ENCODE measurements at places on chromosomes 6 and 20. TPM values are rescaled to one million over a fixed set of nuclear protein-coding genes. Genes with fewer than 3 reads are reported as not detected.

DNA sequence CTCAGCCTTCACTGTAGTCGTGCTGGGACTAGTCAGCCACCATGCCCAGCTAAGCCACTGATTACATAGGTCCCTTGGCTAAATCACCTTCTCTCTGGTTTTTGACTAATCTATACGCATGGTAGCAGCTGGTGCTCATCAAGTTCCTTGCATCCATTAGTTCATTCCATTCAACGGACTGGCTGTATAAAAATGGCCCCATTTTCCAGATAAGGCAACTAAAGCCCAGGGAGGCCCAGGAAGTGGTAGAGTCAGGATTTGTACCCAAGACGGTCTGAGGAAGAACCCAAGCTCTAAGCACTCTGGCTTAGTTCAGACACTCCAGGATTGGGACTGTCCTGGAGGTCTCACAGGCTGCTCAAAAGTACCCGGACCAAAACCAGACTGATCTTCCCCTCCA, 4.9 kb downstream of the E2F1 start:
- ATAC-seq = no peak

- no peak for ATAC-seq
Measured at GRCh38 chr6:123263981-123264380, 267.9 kb downstream of the CLVS2 start.

DNA sequence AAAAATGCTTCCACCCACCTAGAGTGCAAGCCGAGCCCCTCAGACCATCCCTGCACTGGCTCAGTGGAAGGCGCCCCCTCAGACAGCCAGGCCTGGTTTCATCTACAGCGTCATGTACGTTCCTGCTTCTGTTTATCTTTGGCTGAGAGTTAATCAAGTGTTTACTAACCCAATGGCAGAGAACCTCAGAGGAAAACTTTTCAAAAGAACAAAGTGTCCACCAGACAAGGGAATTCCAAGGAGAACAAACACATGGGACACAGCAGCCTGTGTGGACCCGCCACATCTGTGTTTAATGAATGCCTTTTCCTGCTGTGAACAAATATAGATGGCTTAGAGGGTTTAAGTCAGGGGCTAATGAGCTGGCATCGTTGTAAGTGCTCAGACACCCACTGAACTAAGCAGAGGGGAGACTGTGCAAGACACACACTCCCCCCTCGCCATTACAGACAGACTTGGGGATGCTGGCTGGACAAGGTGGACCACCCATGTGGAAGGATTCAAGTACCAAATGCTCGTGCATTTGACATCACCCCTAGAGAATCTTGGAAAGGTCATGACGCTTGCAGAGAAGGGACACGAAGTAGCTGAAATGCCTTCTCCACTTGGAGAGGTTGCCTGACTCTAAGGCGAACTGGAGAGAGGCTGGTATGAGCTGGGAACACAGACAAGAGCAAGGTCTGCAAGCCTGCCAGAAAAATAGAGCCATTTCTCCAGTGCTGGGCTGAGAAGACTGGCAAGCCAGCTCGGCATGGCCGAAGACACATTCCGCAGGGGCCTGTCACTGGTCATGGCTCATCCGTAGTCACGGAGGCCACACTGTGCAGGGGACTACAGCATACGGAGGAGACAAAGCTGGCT, 53.5 kb upstream of the NXT1 start:
- ATAC-seq = peak; percentile 60

The BPI gene
- total RNA-seq = 0.47 TPM

The TSBP1 gene
- not detected for total RNA-seq

GRCh38 chr6:2962004-2962403, 9.4 kb downstream of the SERPINB6 start:
- ATAC-seq = peak; percentile 37

- ATAC-seq = no peak
Measured at GRCh38 chr20:41035207-41035606, 6.6 kb downstream of the TOP1 start.

The PTGIS gene
- 75.3 TPM for total RNA-seq

The COL12A1 gene
- total RNA-seq = 101 TPM

The AIF1 gene
- total RNA-seq = 5.6 TPM

The DUSP15 gene
- total RNA-seq = 1.5 TPM

- ATAC-seq = no peak
Measured at GRCh38 chr20:49597825-49598395, 30.0 kb upstream of the PTGIS start.

DNA sequence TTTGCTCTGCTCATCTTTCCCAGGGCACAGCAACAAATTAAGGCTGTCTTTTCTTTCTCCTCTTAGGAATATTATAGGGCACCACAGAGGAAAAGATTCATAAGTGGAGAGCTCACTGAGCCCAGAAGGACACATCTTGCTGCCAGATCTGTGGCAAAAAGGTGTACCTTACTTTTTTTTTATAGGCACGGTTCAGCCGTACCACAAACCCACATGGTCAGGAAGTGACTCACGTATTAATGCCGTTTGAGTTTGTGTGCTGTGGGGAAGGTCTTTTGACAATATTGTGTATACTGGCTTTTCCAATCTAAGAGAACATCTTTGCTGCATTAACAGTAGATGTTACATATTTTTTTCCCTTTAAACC, 28.4 kb downstream of the PAQR8 start:
- ATAC-seq = peak; percentile 25

The DNAH8 gene
- not detected for total RNA-seq

The VSTM2L gene
- 0.94 TPM for total RNA-seq

The SLC17A9 gene
- 4.6 TPM for total RNA-seq

GRCh38 chr20:12237772-12238171, 320.1 kb downstream of the BTBD3 start:
- ATAC-seq = no peak

The PNRC1 gene
- 316 TPM for total RNA-seq

The SNAP25 gene
- total RNA-seq = 5.5 TPM

DNA sequence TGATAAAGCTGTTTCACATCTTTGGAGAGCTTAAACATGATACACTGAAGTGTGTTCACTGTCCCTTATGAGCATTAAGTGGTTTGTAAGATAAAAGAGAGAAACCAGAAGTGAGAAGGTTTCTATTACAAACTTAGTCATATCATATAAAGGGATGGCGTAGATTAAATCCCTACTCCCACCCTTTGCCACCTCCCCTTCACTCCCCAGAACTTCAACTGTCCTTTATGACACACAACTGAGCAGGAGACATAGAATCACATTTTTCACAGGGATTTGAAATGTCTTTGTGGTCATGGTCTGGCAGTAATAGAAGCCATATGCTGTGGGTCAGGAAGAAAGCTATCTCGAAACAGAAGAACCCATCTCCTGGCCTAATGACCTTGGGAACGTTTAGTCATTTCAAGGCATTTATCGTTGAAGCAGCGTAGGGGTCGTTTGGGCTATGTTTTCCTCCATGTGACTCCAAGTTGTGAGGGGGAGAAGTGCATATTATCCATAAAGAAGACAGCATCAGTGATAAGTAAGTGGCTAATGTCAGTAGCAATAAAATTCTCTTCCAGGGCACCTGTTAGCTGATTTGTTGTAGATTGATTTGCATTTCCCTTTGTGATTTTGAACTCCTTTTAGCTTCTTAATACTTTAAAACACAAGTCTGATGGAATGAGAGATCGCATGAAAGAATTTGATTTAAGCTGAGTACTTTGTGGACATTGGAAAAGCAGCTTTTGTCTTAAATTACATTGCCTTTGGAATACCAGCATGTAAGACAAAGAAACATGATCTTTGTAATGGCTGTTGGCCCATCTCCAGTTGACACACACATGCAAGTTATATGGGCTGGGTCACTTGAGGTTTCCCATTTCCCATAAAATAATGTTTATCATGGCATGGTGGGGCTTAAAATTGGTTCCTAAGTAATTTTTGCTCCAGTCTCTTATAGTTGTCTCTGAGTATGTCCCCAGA, 501.5 kb upstream of the FLRT3 start:
- no peak for ATAC-seq

The TP53TG5 gene
- total RNA-seq = not detected

DNA sequence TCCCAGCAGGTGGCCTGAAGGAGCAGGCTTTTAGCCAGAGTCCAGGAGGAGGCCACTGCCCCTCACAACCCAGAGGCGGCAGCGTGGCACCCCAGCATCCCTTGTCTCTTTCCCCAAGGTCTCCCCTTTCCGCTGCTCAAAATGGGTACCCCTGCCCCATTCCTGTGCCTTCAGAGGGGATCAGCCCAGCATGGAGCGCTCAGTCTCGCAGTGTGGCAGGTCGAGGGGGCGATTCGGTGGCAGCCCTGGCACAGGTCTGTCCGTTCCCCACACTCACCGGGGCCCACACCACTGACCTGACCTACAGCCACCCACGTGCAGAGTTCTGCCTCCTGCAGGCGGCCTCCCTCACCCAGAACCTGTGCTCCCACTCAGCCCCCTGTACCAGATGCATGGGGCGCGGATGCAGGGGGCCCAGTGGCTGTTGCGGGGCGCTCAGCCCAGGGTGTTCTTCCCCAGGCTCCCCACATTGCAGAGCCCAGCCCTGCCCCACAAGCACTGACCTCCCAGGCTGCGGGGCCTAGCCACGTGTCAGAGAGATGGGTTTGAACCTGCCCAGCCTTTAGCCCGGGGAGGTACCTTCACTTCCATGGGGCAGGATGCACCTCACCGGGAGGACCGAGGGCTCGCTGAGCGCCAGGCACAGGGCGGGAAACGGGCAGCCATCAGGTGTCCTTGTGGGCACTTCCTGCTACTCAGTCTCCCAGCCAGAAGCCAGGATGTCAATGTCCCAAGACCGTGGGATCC, 41.8 kb downstream of the DSTN start:
- ATAC-seq = peak; percentile 4

GRCh38 chr6:122548281-122548680, 61.9 kb upstream of the PKIB start:
- ATAC-seq = no peak

- no peak for ATAC-seq
Measured at GRCh38 chr6:135182071-135183001, 1.2 kb downstream of the MYB start.

GRCh38 chr6:106114492-106114891, 28.4 kb downstream of the PRDM1 start:
- ATAC-seq = no peak

The STMND1 gene
- total RNA-seq = not detected

The MEI4 gene
- 0.13 TPM for total RNA-seq

The SIRPB2 gene
- total RNA-seq = 5.9 TPM

DNA sequence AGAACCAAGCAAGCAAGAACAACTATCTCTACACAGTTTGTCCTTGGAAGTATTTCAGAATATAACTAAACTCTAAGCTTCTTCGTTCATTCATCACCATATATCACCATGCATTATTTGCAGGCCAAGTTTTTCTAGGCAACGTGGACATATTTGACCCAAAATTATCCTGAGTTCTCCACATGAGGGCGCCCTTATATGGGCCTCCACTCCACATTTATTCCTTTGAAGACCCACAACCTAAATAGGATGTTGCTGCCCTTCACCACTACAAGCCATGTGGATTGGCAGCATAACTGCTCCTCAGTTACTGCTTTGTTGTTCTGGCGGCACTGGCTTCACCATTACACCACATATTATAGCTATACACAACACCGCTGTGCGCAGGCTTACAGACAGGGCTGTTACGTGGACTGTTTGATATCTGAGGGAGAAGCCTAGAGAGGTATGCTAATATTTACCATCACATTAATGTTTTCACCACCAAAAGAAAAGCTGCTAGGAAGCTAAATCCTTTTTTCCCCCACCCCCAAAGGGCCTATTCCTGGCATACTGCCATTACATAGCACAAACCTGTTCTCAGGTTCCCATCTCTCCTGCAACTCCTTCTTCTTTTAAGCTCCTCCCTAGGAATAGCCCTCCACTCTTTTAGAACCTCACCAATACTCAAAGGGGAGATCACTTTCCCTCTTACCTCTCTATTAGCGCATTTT, 411.7 kb downstream of the C6orf118 start:
- ATAC-seq = no peak

DNA sequence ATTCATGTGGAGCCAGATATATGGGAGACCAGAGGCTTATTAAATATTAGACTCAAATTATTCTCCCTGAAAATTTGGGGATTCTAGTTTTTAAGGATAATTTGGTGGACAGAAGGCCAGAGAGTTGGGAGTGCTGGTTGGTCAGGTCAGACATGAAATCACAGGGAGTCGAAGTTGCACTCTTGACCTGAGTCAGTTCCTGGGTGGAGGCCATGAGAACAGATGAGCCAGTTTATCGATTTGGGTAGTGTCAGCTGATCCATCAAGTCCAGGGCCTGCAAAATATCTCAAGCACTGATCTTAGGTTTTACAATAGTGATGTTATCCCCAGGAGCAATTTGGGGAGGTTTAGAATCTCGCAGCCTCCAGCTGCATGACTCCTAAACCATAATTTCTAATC, 563.5 kb upstream of the NRSN1 start:
- ATAC-seq = no peak

The NRSN1 gene
- total RNA-seq = 0.40 TPM

DNA sequence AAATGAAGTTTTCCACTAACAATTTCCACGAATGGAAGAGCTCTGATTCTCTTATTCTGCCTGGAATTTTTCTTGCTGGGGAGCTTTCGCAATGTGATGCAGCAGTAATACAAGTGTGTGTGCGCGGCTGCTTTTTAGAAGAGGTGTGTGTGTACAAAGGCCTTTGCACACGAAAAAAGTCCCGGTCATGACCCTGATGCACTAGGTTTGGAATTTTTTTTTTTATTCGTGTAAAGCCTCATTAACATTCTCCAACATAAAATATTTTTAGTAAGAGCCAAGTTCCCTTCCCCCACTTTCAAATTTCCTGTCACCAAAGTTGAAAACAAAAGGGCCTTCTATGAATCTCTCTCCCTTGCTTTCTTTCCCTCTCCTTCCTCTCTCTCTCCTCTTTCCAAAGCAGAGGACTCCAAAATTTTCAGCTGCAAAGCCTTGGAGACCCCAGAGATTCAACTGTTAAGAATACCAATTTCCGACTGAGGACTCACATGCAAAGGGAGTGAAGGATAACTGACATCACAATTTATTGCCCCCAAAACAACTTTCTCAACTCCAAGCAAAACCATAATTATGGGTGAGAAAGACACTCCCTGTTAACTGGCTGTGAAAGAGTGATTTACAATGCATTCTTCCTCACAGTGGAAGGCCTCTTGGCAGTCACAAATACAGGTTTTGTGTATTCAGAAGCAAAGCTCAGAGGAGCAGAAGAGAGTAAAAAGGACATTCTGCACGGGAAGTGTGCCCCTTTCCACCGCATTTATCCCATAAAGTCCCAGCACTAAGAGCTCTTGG, 421.2 kb upstream of the JARID2 start:
- ATAC-seq = no peak

DNA sequence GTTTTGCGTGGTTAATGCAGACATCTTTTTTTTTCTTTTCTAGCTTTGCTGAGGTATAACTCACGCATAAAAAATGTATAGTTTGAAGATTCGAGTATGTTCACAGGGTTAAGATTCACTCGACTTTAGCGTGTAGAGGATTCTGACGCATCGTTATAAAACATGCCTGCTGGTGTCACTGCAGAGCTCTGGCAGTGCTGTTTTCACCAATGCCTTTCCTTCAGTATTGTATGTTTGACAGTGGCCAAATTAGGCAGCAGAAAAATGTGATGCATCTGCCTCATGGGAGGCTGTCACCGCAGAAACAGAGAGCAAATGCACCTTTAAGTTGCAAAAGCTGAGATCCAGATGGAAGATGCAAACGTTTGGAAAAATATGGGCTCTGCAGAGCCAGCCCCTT, 18.0 kb upstream of the SIRPB2 start:
- no peak for ATAC-seq

Measured in gastroesophageal sphincter (tissue), 4 donors.